ENCODE measurements at places on chromosomes 1 and 21.

DNA sequence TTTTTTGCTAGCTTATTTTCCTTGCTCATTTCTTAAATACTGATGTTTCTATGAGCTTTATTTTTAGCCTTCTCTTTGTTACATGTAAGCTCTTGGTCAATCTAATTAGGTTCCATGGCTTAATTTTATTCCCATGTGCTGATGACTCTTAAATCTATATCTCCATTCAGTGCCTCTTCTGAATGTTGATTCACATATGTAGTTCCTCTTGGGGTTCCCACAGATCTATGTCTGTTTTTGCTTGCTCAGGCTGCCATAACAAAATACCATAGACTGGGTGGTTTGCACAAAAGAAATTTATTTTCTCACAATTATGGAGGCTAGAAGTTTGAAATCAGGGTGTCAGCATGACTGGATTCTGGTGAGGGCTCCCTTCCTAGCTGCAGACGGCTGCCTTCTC lies 58.3 kb upstream of the PLA2G4A start:
- no peak for DNase-seq

- no peak for DNase-seq
These were observed 44.6 kb downstream of the JAK1 start for GRCh38 chr1:64921771-64922170.

DNA sequence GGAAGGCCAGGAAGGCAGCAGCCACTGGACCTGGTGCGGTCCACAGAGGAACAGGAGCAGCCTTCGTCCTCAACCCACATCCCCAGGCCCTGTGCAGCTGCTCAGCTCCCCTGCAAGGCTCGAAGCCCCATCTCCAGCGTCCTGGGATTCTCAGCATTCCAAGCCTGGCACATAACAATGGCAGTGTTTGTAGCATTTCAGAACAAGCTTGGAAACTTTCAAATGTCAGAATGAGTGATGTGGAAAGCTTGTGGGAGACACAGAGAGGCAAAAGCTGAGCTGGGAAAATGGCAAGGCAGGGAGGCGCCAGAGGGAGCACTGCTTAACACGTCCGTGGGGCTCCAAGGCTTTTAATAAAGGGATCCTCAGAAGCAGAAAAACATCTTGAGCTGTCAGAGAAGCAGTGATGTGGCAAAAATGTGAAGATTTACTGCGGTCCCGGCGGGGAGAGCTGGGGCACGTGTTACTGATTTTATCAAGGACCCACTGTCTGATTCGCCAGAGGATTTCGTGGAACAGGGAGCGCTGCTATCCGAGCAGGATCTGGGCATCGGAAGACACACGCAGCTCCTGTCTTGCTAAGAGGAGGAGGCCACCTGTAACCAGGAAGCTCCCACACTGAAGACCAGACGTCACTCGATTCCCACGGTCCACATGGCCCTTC lies 38.1 kb downstream of the TOMM20 start:
- DNase-seq = no peak

GRCh38 chr1:69833536-69833935 lies 265.8 kb downstream of the LRRC7 start:
- no peak for DNase-seq

- no peak for DNase-seq
These were observed 334.0 kb upstream of the FMN2 start for GRCh38 chr1:239757716-239758115.

GRCh38 chr1:232627645-232628334 lies 2.1 kb downstream of the SIPA1L2 start:
- DNase-seq = no peak

GRCh38 chr1:39788758-39789570 lies at the start of gene BMP8B:
Gene BMP8B, minus strand, starts transcription at chr1:39788865. Its CDS starts 380 bp downstream, at chr1:39788485.
- DNase-seq = peak; percentile 62

- DNase-seq = peak; percentile 23
These were observed 30.2 kb downstream of the ADARB1 start for GRCh38 chr21:45104560-45104959.

DNA sequence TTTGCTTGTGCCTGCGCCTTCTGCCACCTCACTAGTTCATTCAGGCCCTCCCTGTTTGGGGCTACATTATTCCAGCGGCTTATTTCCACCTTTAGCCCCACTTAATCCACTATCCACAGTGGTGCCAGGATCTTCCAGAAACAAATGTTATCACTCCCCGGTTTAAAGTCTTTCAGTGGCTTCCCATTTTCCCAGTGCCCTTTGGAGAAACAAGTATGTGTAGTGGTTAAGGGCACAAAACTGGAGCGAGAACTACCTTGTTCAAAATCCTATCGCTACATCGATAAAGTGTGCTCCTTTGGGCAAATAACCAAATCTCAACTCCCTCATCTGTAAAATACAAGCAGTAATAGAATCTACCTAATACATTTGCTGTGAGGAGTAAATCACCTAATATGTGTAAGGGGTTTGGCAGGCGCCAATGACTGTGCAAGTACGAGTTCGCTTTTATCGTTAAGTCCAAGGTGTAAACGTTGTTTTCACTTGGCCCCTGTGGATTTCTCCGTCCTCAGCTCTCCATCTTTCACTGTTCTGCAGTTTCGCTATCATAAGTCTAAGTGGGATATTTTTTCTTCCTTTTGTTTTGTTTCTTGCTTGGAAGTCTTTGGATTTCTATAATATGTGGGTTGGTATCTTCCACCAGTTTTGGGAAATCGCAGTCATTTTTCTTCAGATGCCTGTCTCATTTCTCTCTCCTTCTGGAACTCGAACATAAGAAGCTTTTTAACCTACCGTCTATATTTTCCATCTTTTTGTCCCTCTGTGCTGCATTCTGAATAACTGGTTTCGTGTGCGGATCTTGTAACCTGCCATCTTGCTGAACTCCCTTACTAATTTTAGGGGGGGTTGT lies 844 bp upstream of the MEAF6 start:
- no peak for DNase-seq

- DNase-seq = no peak
These were observed 136.1 kb downstream of the TNFSF18 start for GRCh38 chr1:172914501-172915144.

- DNase-seq = no peak
These were observed 26.9 kb upstream of the SH3D21 start for GRCh38 chr1:36279110-36279788.
